NCI-H2227 treated with DMSO at 0.1 percent for 48 hours (cell line): ENCODE measurements at places on chromosomes 6 and 20.

GRCh38 chr6:54681987-54682386 is 164.6 kb upstream of the FAM83B start:
- DNase-seq: no peak

DNA sequence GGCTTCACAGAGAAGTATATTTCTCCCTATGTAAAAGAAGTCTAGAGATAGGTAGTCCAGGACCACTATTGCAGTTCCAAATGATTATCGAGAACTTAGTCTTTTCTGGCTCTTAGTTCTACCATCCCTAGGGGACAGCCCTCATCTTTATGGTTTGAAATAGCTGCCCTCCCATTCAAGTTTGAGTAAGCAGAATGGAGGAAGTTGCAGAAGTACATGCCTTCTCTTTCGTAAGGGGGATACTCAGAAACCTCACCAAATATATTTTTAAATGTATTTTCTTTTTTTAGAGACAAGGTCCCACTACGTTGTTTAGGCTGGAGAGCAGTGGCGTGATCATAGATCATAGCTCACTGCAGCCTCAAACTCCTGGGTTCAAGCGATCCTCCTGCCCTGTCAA is 236.8 kb upstream of the RREB1 start:
- no peak for DNase-seq

DNA sequence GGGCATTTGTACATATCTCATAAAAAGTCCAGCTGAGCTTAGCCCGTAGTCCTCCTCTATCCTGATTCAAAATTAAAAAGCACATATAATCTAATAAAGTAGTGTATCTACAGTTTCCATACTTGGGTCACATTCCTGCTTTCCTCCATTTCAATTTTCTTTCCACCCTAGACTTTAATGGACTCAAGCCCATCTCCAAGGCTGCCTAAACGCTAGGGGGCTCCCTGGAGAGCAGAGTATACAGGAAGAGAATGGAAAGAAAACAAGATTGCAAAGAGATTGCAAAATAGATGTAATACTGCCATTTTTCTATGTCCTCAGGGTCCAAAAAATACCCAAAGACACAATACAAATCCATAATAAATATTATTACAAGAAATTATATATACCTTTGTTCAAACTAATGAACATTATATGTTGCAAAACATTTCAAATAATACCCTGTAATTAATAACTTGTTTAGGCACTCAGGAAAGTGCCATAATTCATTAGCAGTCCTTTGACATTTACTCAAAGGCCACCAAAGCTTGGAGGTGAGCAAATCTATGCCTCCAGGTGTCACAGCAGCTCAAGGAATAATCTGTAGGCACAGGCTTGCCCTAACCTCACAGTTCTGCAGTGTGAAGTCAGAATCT is 2.4 kb upstream of the MCM3 start:
- peak; percentile 54 for DNase-seq

- no peak for DNase-seq
Observed at GRCh38 chr6:44831002-44831610, 443.6 kb downstream of the CDC5L start.

DNA sequence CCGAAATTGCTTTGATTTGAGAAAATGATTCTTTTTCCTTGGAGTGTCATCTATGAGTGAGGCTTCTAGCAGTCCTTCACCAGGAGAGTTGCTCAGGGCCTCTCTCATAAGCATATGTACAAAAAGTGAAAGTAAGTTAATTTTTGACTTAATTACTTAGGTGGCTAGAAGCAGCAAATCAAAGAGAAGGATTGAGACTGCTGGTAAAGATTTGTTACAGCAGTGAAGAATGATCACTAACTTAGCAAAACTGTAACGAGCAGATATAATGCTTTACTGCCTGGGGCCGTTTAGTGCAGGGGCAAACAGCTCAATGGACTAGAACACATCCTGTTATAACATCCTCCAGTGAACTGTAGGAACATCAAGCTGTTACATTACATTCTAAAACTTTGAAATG is 167.8 kb upstream of the RIPOR2 start:
- no peak for DNase-seq
